Left forelimb (tissue), 1 donor: ENCODE measurements at places on chromosomes 2 and 18.

GRCh38 chr2:204110338-204110741 is 173.8 kb downstream of the ICOS start:
- DNase-seq, result no peak

DNA sequence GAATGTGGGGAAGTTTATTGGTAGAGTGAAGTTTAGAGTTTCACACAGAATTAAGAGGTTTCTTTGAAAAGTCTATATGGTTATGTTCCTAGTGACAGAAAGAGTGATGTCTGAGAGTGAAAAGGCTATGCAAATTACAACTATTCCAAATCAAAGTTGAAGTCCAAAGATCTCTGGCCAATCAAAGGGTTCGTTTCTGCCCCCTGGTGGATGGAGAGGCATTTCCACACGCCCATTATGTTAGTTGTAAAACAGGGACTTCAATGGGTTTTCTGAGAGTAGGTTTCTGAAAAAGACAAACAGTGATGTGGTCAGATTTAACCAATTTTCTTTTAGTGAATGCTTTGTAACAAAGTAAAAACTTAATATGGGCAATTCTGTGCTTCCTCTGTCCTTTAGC is 441.5 kb upstream of the POU3F3 start:
- DNase-seq, result no peak

DNA sequence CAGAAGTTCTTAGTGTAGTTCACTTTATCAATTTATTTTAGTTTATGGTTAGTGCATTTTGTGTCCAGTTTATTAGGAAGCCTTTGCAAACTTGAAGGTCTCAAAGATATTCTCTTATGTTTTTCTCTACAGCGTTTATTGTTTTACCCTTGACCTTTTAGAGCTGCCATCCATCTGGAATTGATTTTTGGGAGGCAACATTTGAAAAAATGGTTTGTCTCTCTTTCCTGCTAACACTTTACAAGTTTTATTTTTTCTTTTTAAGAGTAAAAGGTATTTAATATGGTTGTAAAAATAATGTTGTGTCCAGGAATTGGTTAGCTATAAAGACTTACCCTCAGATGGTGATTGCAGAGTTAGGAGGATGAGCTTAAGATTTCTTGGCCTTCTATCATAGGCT is 14.0 kb downstream of the GORASP2 start:
- DNase-seq, result no peak

- DNase-seq, result no peak
These were observed 112.6 kb downstream of the COPS8 start for GRCh38 chr2:237198164-237198855.

DNA sequence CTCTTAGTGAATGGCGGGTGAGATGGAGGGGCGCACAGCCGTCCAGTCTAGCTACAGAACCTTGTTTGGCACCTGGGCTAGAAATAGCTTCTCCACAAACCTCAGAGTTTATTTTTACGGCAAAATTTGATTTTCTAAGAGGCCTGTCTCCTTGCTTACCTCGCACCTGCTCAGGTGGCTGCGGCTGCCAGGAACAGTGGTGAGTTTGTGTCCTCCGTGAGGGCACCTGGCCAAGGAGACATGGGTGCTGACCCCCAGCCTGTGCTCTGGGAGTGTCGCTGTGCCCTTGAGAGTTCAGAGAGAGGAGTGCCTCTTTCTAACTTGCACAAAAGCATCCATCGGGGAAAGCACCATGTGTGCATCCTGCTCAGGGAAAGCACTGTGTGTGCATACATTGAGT is 97.2 kb downstream of the KLHL29 start:
- no peak for DNase-seq

DNA sequence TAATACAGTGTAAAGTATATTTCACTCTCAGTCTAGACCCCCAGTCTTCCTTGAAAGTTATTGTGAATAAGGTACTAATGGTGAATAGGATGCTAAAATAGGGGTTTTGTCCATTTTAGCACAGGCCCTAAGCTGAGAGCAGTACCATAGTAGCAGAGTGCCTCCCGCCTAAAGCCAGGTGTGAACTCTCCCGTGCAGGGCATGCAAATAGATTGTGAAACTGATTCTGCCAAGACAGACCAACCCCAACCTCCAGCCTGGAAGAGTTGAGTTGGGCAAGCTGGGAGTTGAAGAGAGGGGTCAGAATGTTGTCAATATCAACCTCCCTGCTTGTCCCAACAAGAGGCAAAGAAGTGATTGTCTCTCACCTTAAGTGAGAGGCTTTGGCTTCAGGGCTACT is 97.4 kb upstream of the CYRIA start:
- DNase-seq, result no peak

DNA sequence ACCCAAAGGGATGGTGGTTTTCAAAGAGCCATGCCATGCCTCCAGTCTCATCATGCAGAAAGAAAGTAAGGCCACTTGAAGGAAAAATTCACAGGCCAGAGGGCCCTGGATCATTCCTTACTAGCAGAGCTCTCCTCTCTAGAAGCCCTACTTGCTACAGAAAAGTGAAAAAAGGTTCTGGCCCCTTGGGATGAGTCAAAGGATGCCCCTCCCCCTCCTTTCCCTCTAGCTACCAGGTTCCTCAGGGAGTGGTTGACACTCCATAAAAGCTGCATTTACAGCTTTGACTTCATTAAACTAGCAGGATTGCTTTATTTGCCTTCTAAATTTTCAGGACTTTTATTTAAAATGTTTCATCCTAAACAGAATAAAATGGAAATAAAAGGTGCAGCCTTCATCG is 21.2 kb downstream of the OSR1 start:
- no peak for DNase-seq

DNA sequence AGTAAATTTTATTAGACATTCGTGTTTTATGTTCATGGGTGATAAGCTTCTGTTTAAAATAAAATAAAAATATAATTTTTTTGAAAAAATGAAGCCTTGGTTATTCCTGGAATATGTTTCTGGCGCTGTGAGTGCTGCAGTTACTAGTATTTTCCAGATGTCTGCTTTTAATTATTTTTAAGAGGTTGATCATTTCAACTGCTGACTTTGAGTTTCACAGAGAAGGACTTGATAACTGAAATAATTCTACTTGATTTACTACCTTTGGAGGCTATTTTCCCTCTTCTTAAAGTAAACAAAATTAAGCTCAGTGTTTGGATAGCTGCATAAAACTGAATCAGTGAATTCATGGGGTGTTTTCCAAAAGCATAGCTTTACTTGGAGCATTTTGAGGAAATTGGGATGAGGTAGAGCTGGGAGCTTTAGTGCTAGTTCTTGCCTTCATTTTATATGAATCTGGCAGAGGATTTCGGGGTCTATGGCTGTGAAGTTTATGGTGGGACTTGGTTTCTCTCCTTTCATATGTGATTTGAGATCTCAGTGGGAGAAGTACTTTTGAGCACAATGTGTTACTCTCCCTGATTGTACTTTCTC is 666.5 kb downstream of the DCDC2C start:
- DNase-seq, result no peak

DNA sequence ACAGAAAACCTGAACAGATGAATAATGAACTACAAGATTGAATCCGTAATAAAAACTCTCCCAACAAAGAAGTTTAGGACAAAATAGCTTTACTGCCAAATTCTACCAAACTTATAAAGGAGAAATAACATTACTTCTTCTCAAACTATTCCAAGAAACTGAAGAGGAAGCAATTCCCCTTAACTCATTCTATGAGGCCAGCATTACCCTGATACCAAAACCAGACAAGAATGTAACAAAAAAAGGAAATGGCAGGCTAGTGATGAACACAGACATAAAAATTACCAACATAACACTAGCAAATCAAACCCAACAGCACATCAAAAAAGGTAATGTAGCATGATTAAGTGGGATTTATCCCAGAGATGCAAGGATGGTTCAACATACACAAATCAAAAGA is 213.7 kb upstream of the FOSL2 start:
- DNase-seq, result no peak

- no peak for DNase-seq
These were observed 568.1 kb upstream of the LINC00305 start for GRCh38 chr18:64717026-64717425.

- DNase-seq, result no peak
These were observed 13.8 kb upstream of the CXCR1 start for GRCh38 chr2:218180467-218181114.

GRCh38 chr18:21099442-21099841 is 12.2 kb downstream of the ROCK1 start:
- DNase-seq, result no peak

- DNase-seq, result no peak
These were observed 51.2 kb upstream of the TXNDC2 start for GRCh38 chr18:9834551-9834950.

DNA sequence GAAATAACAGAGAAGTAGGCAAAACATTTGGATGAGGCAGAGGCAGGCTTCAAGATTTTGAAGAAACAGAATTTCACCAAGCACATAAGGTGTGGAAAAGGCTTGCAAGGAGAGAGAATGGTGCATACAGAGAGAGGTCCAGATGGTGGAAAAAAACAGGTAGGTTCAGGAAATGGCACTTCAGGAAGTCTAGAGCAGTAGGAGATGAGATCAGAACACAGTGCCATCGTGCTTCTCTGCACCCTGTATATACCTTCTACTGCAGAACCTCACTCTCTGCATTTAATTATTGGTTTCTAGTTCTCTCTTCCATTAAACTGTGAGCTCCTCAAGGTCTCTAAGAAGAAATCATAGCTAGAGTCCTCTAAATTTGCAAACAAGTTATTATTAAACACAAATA is 2.4 kb downstream of the PAIP2B start:
- DNase-seq, result no peak

DNA sequence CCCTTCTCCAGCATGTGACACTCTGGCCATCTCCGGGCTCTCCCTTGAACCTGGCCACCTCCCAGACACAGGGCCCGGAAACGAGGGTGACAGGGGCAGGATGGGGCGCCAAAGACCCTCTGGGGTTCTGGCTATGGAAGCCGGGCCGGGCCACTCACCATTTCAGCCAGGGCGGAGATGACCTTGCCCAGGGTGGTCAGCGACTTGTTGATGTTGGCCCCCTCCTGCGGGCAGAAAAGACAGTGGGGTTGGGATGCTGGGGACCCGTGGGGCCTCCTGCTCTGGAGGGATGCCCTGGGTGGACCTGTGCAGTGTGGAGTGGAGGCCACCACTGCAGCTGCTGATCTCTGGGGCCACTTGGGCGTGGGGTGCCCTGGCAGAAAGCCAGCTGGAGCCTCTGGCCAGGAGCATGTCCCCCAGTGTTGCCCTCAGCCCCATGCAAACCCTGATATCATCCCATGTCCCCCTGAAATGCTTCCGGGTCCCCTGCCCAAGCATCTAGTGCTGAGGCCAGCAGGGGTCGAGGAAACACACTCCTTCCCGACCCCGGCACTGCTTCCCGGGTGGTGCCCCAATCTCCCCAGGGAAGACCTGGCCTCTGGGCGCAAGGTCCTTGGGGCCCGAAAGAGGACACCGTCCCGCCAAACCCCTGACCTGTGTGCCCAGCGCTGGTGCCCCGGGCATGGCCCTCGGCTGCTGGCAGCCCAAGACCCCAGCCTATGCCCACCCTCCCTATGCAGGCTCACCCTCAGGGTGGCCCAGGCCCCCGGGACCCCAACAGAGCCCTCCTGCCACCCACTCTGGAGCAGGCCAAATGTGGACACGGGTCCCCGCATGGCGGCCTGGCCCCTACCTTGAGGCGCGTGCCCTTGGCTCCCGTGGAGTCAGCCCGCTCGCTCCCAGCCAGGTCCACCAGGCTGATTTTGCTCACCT is 36.9 kb downstream of the KIF1A start:
- DNase-seq, result no peak
